ENCODE measurements at places on chromosomes 16 and 17. TPM values are rescaled to one million over a fixed set of nuclear protein-coding genes. Genes with fewer than 3 reads are reported as not detected.
A peak's percentile ranks its signal among the peaks of the same experiment; 100 is the strongest.

- DNase-seq = no peak
Observed at GRCh38 chr16:85564277-85565051, 48.7 kb upstream of the GSE1 start.

GRCh38 chr17:68954146-68954896, 871 bp downstream of the ABCA8 start:
- DNase-seq = peak; percentile 25

DNA sequence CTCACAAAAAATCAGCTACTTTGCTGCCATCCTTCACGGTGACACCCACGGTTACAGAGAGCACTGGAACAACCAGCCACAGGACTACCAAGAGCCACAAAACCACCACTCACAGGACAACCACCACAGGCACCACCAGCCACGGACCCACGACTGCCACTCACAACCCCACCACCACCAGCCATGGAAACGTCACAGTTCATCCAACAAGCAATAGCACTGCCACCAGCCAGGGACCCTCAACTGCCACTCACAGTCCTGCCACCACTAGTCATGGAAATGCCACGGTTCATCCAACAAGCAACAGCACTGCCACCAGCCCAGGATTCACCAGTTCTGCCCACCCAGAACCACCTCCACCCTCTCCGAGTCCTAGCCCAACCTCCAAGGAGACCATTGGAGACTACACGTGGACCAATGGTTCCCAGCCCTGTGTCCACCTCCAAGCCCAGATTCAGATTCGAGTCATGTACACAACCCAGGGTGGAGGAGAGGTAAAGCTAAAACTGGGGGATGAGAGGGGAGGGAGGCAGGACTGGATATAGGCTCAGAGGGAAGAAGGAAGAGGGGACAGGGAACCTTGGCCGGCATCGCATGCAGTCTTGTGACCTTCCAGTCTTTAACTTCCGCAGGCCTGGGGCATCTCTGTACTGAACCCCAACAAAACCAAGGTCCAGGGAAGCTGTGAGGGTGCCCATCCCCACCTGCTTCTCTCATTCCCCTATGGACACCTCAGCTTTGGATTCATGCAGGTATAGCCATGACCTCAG, 581 bp downstream of the CD68 start:
- DNase-seq = no peak

DNA sequence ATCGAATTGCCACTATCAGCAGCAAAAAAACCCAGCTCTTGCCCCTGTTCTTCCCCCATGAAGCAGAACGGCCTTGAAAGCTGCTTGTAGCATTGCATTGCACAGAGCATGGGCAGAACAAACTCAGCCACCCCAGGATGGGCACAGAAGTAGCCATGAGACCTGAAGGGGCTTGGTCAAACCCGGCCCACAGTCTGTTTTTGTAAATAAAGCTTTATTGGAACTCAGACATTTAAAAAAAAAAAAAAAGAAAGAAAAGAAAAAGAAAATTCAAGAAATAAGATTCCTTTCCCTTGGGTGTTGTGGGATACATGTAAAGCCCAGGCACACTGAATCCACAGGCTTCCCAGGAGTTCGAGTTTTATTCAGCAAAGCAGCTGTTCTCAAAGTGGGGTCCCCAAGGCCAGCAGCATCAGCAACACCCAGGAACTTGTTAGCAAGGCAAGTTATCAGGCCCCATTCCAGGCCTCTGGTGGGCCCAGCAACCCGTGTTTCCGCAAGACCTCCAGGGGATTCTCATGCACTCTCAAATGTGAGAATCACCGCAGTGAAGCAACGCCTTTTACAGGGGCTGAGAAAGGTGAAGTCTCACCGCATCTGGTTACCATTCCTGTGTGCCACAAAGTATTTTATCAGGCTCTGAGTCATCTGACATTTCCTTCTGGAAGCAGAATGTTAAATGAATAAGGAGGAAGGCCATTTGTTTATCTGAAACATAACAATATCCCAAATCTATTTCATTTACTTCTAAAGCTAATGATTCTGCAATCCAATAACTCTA, 108.2 kb downstream of the SLC39A11 start:
- DNase-seq = no peak

- DNase-seq = no peak
Observed at GRCh38 chr17:64661726-64661975, 456 bp downstream of the SMURF2 start.

GRCh38 chr17:60416368-60416925, 5.8 kb upstream of the CHCT1 start:
- DNase-seq = no peak

GRCh38 chr16:2008009-2008526, 1.6 kb downstream of the ZNF598 start:
- no peak for DNase-seq

- DNase-seq = no peak
Observed at GRCh38 chr16:88589441-88589840, 19.2 kb downstream of the ZC3H18 start.

- DNase-seq = no peak
Observed at GRCh38 chr16:69133373-69133954, 1.0 kb downstream of the UTP4 start.

- DNase-seq = no peak
Observed at GRCh38 chr17:70668938-70669778, 499.8 kb downstream of the KCNJ2 start.

GRCh38 chr16:80006241-80007215, 406.0 kb upstream of the MAF start:
- no peak for DNase-seq

DNA sequence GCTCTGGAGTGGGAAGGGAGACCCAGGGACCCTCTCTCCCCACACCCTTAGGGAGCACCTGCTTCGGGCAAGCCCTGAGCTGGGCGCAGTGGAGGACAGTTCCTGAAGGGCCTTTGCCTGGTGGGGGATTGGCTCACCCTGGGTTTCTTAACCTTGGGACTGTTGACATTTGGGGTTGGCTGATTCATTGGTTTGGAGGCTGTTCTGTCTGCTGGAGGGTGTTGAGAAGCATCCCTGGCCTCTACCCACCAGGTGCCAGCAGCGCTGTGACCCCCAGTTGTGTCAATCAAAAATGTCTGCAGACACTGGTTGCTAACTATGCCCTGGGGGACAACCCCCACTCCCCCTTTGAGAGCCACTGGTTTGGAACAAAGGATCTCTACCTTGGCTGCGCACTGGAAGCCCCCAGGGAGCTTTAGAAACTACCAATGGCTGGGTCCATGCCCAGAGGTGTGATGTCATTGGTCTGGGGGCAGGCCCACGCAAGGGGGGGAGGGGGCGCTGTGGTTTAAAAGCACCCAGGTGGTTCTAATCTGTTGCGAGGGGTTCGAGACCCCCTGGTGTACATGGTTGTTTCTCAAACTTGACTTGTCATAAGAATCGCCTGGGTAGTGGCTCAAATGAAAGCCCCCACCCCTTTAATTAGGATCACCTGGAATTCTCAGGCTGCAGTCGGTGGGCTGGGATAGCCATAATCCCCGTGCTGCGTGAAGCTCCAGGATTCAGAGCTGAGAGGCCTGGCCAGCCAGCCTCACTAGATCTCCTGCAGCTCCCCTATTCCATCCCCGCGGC, 151.9 kb upstream of the GSE1 start:
- peak; percentile 55 for DNase-seq

DNA sequence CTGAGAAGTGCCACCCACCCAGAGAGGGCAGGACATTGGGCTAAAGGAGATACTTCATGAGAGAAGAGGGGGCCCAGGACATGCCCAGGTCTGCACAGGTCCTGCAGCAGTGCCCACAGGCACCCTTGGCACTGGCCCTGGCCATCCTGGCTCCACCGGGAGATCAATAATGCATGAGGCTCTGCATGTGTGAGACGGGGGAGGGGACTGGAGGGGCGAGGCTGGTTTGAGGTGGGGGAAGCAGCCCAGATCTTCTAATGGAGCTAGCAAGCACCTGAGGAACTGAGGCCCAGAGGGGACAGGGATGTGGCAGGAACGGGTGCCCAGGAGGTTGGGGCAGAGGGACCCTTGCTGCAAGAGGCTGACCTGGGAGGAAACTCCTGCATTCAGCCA, 567 bp downstream of the OSBPL7 start:
- DNase-seq = no peak

DNA sequence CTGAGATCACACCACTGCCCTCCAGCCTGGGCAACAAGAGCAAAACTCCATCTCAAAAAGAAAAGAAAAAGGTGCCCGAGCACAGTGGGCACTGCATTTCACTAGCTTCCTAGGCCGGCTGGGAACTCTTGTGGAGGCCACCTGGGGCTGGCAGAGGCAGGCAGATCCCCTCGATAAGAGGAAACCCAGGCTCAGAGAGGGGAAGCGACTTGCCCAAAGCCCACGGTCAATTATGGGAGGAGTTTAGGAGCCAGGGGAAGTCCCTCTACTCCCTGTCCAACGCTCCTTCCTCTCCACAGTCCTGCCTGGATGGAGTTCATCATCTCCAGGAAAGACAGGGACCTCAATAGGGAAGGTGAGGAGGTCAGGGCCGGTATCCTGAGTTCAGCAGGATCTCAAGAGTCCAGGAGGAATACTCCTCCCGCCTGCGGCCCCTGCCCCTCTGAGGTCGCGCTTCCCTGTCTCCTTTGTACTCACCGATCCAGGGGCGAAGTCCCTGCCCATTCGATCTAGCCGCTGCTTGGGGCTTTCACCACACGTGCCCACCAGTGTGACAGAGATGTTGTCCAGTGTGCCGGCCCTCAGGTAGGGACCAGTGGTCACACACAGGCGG, 841 bp downstream of the ALOXE3 start:
- no peak for DNase-seq

- no peak for DNase-seq
Observed at GRCh38 chr16:29816694-29817441, 916 bp downstream of the PAGR1 start.

DNA sequence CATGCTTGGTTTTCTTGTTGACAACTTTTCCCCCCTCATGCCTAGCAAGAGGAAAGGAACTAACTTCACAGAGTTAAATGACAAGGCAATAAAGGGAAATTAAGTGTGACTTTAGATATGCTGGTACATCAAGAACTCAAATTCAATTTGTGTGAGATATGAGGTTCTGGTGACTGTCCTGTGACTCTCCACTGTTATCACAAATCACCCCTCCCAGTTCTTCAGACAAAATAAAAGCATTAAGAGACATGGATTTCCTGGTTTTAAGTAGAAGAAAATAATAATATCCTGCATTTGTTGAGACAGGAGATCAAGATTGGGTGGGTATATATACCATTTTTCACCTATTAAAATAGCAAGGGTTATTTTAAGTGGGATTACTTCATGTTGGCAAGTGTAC, 46.2 kb downstream of the SNTB2 start:
- no peak for DNase-seq

- DNase-seq = no peak
Observed at GRCh38 chr17:55116440-55116914, 147.9 kb downstream of the STXBP4 start.

GRCh38 chr17:29591146-29591736, 1.7 kb upstream of the ANKRD13B start:
- DNase-seq = peak; percentile 59

DNA sequence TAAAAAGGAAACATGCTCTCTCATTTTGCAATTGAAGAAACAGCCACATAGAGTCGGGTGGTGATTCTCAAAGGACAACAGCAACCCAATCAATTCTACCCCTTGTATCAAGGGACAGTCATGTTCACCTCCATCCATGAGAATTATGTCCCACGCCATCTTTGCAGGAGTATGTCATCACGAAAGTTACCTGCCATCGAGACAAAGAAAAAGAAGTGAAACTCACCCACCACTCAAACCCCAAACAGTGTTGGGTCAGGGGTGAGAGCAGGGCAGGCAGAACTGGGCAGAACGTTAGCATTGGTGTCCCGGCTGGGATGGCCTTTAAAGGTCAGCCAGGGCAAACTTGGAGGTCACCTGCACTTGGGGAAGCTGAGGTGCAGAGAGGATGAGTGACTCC, 24.2 kb upstream of the HNF1B start:
- DNase-seq = no peak

GRCh38 chr16:81817789-81818567, 38.9 kb downstream of the PLCG2 start:
- DNase-seq = no peak

DNA sequence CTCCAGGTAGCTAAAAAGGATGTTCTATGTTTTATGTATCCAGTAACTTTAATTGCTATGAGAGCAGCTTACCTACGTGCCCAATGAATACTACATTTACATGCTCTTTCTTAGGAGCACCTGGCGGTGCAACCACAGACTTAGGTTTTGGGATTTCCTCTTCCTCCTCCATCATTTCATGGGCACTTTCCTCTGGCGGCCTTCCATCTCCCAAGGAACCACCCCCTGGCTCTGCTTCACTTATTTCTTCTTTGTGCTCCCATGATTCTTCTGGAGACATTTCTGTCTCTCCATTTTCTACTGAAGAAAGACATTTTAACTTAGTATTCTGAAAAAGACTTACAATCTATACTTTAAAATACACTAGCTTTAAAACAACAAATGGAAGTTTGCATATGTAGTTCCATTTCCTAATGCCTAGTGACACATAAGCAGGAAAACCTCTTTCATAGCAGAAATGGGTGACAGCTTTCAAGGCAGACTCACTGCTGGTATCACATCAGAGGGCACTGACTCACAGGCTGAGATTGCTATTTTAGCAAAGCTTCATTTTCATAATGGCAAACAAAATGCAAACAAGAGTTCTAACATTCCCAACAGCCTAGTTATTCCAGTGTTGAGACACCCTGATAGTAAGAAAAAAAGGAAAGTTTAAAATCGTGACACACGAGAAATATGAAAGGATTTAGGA, 19.1 kb downstream of the GSPT1 start:
- no peak for DNase-seq

GRCh38 chr17:18187226-18187625, 3.6 kb downstream of the ALKBH5 start:
- no peak for DNase-seq

Gene NPIPA5
- total RNA-seq = 13.6 TPM

Gene CFAP52
- total RNA-seq = not detected

Gene ABCA8
- 22.7 TPM for total RNA-seq

Gene KRTAP2-2
- total RNA-seq = not detected

Gene BTBD17
- not detected for total RNA-seq

Gene ZNF598
- 45.9 TPM for total RNA-seq

Gene FSCN2
- total RNA-seq = 2.1 TPM

Gene JPT1
- 97.8 TPM for total RNA-seq

Gene OSGIN1
- total RNA-seq = 18.0 TPM

Gene SETD1A
- total RNA-seq = 12.1 TPM
